ENCODE measurements at places on chromosomes 7 and 10. TPM values are rescaled to one million over a fixed set of nuclear protein-coding genes. Genes with fewer than 3 reads are reported as not detected.

GRCh38 chr10:112631501-112632400 is 184.7 kb downstream of the VTI1A start:
- no peak for DNase-seq

DNA sequence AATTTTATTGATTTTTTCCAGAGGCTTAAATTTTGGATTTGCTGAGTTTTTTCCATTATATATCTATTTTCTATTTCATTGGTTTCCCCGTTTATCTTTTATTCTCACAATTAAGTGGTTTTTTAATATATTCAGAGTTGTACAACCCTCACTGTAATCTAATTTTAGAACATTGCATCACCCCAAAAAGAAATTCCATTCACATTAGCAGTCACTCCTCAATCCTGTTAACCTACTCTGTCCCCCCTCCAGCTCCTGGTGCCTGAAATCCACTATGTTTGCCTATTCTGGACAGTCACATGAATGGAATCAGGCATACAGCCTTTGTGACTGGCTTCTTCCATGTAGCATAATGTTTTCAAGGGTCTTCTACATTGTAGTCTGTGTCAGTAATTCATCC is 55.8 kb upstream of the ITGA8 start:
- no peak for DNase-seq

Gene SVIL
- total RNA-seq: 62.3 TPM

DNA sequence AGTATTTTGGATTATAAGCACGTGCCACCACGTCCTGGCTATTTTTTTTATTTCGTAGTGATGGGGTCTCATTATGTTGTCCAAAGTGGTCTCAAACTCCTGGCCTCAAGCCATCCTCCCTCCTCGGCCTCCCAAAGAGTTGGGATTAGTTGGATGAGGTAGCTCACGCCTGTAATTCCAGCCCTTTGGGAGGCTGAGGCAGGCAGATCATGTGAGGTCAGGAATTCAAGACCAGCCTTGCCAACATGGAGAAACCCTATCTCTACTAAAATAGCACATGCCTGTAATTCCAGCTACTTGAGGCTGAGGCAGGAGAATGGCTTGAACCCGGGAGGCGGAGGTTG is 21.8 kb upstream of the YWHAG start:
- no peak for DNase-seq

DNA sequence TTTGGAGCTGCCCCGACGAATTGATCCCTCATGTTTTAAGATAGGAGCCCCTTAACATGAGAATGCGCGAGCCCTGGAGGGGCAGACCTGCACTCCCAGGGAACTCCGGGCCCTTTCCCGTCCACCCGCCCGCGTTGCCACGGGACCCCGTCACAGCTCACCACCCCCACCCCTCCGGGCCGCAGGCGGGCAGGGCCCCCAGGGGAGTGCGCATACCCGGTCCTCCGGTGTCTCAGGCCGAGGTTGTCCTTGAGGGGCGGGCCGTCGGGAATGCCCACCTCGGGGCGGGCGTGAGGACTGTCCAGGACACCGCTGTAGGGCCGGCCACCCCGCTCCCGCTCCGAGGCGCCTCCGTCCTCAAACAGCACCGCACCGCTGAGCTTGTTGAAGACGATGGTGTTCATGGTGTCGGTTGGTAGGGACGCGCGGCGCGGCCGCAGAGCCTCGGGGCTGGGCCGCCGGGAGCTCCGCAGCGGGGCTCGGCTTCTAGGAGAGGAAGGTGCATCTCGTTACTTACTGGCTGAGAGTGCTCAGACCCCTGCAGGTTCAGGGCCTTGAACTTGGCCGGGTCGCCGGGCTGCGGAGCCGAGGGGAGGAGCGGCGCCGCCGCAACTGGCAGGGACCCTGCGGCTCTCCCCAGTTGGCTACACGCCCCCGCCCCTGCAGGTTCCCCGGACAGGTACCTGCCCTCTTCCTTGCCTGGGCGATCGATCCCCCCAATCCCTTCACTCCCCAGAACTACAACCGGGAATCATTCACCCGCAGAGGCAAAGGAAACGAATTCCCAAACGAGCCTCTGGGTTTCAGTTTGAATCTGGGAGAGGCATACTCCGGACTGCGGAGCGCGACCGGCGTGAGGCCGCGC is 2.4 kb downstream of the MKX start:
- peak; percentile 23 for DNase-seq

GRCh38 chr10:126012485-126012884 is 116.1 kb downstream of the FANK1 start:
- DNase-seq: peak; percentile 57

DNA sequence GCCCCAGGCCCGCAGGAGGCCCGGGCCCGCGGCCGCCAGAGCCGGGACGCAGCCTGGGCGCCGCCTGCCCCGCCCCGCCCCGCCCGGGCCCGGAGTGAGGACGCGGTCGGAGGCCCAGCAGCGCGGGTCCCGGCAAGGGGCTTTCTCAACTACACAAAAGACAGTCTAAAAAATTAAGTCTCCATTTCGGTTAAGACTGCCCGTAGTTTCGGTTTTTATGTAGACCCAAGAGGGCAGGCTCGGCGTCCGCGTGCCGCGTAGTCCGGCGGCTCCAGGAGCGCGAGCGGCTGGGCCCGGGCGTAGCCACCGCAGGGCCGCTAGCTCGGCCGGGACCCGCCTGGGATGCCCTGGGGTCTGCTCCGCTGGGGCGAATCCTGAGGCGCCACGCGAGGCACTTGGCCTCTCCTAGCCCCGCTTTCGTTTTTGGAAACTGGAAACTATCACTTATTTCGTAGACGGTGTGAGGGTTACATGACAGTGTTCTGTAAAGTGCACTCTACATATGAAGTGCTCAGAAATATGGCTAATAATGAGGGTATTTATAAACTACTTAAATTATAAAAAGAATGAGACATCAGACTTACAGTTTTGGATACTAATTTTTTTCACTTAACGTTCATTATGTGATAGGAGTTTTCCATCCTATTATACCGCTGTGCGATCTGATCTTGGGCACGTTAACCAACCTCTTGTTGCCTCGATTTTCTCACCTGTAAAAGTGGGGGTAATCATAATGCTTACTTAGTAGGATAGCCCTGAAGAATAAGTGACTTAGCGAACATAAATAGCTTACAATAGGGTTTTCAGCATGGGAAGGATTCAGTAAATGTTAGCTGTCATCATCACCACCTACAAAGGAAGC is 573 bp downstream of the BLVRA start:
- DNase-seq: peak; percentile 54

- no peak for DNase-seq
These were observed 60.0 kb downstream of the POLR1F start for GRCh38 chr7:19648791-19649190.

DNA sequence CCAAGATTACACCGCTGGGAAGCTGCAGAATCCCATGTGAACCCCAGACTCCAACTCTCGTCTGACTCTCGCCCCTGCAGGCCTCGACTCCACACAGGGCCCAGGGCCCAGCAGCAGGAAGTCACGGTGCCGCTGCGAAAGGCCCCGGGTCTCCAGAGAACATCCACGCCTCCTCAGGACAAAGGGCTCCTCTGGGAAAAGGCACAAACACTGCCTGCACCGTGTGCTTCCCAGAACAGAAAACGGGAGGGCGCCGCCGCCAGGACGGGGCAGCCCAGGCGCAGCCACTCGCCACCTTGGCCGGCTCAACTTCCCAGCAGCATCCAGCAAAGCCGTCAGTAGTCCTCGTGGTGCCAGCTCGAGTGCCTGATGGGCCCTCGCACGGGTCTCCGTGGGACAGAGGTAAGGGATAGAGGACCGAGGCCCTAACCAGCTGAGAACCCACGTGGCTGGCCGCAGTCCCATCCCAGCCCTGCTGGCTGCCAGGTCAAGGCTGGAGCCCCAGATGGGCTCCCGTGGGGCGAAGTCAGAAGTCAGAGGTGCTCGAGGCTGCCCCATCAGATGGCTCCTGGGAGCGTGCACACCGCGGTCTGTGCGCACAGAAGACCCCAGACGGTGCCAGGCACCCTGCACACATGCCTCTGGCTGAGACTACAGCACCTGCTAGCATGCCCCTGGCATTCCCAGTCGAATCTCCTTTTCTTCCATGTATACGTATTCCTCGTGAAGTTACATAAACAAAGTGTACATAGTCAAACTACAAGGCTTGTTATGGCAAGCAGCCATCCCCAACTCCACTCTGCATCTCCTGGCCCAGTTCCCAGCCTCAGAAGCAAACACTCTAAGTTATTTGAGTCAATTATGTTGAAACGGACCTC is 60.2 kb downstream of the MAD1L1 start:
- no peak for DNase-seq

DNA sequence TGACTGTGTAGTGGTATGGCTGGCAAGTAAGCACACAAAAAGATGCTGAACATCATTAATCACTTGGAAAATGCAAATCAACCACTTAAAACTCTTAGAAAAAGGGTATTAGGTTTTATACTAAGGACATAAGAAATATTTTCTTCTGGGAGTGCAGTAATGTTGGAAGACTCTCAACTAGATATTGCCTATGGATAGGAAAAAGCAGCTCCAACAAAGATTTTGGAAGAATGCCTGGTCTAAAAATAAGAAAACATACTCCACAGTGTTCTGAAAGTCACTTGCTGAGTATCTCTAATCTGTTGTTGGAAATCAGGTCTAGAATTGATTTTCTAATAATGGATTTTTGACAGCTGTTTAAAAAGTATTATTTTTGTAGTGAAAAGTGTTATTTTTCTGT is 50.8 kb upstream of the PHYHIPL start:
- no peak for DNase-seq

Gene ZNF736
- total RNA-seq: 8.3 TPM

- no peak for DNase-seq
These were observed 94.1 kb downstream of the ARMH3 start for GRCh38 chr10:101961591-101962498.

DNA sequence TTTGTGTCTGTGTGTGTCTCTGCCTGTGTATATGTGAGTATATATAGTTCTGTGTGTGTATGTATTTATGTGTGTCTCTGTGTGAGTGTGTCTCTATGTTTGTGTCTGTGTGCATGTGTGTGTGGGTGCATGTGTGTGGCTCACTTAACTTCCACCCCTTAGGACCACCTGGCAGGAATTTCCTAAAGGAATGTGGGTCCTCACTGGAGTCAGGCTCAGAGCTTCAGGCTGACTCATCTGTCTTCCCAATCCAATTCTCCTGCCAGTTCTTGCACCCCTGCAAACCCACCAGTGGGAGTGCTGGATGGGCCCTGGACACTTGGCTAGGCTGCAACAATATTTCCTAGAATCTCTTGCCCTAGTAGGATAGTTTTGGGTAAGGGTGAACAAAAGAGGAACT is 70.2 kb upstream of the GRB10 start:
- DNase-seq: no peak

Gene ARHGAP22
- 1.4 TPM for total RNA-seq

Gene CTNNA3
- not detected for total RNA-seq

- DNase-seq: no peak
These were observed 13.5 kb upstream of the PTPRN2 start for GRCh38 chr7:158601090-158601489.

- DNase-seq: peak; percentile 28
These were observed 49.4 kb upstream of the CTBP2 start for GRCh38 chr10:125209591-125210355.

- DNase-seq: no peak
These were observed 48.4 kb downstream of the GATA3 start for GRCh38 chr10:8102708-8103401.

DNA sequence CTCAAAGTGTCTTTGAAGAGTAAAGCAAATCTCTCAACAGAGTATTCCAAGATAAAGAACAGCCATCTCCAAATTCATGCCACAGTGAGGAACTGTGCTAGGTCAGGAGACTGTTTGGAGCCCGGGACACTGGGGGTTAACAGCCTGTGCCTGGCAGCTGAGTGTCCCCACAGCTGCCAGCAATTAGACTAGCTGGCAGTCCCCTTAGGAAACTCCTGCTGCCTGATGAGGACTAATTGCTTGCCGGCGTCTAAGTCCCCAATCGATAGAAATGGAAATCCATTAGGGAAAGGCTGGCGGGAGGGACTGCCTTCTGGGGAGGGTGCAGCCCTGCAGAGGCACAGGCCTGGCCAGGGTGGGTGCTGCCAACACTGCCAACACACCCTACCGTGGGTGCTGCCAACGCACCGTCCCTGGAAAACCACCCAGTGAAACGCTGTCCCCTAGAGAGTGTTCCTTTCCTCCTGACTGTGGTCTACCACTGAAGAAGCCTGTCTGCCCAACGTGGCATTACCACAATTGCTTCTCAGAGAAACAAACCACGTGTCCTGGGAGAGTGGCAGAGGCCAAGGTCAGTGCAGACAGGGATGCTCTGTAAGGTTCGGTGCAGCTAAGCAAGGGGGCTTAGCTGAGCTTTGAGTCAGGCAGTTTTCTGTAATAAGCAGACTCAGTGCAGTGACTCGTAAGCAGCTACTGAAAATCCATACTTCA is 60.8 kb downstream of the XRCC2 start:
- DNase-seq: no peak

GRCh38 chr7:95540366-95540765 is 54.6 kb downstream of the ASB4 start:
- no peak for DNase-seq

Gene KIAA1549
- total RNA-seq: 2.4 TPM

Gene C10orf67
- total RNA-seq: not detected

- no peak for DNase-seq
These were observed 10.1 kb downstream of the RASGEF1A start for GRCh38 chr10:43256531-43257346.

GRCh38 chr10:129513312-129513711 is 46.3 kb downstream of the MGMT start:
- DNase-seq: no peak

Gene ZNF804B
- total RNA-seq: not detected

- DNase-seq: no peak
These were observed 4.2 kb downstream of the LRRC27 start for GRCh38 chr10:132336064-132336746.

Gene MUC12
- not detected for total RNA-seq

Gene SLC18A3
- total RNA-seq: not detected

Data from lung microvascular endothelial cell (primary cell).